ENCODE measurements at places on chromosomes 12 and 14.

DNA sequence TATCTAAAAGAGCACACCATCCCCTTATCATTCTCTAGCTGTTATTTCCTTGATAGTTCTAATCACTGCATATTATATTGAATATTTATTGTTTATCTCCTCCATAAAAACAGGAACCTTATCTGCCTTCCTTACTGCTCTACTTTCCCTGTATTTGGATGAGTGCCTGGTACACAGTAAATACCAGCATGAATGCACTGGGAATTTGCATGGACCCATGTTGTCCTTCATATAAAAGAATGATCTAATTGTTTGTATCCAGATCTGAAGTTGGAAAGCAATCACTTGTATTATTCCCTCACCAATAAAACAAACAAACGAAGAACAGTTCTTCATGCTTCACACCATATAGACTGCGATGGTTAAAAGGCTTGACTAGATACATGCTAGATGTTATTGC lies 15.3 kb upstream of the CNOT2 start:
- DNase-seq = no peak

DNA sequence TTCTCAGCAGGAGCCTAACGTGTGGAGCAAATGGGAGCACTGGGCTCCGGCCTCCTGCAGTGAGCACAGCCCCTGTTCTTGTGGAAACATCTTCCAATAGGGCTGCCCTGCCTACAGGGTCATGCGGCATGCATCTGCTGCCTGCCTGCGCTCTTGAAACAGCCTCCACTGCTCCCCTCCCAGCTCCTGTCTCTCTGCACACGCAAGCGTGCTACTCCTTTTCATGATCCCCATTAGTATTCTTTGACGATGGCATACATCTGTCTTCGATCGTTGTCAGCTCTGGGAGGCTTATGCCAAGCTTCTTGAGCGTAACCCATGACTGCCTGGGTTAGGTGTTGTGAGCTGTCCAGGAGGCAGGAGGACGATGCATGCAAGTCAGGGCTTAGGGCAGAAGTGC lies 23.1 kb downstream of the NTF3 start:
- DNase-seq = no peak

DNA sequence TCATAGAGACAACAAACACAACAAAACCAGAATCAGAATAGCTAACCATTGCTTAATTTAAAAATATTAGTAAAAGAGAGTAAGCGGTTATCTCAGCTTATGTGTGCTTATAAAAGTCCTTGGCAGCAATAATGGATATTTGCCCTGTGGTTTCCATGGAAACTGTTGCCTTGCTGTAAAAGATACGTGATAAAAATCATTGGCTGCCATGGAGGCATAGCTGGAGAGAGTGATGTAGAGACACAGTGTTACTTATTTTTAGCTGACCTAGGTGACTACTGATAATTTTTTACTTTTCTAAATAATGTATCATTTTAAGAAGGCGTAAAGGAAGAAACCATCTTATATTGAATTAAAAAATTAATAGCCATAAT lies 92.9 kb downstream of the ERC1 start:
- no peak for DNase-seq

GRCh38 chr14:95507701-95508103 lies 8.7 kb downstream of the SYNE3 start:
- no peak for DNase-seq

- no peak for DNase-seq
Measured at GRCh38 chr12:30286345-30286926, 409.2 kb downstream of the IPO8 start.

DNA sequence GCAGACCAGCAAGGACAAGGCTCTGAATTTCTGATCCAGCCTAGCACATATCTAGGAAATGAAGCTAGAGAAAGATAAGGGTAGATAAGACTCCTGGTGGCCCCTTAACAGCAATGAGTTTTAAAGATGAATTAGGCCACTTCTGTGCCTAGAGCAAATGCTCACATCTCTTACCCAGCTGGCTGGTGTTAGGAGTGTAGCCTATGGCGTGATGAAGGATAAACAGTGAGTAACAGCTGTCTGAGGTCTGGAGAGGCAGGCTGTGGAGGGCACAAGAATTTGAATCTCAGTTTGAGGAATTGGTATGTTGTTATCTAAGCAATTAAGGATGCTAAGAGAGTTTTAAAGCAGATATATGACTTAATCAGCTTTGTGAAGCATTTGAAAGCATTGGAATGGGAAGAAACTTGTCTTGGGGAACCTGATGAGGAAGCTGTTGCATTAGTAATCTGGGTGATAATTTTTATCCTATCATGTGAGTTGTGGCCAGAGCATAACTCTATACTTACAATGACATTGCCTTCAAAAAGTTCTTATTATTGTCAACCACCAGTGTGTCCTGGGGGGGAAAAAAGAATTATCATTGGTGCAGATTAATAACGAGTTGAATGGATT lies 161.8 kb downstream of the SRGAP1 start:
- no peak for DNase-seq

- peak; percentile 73 for DNase-seq
Measured at GRCh38 chr14:53151523-53152183, 1.5 kb downstream of the DDHD1 start.

DNA sequence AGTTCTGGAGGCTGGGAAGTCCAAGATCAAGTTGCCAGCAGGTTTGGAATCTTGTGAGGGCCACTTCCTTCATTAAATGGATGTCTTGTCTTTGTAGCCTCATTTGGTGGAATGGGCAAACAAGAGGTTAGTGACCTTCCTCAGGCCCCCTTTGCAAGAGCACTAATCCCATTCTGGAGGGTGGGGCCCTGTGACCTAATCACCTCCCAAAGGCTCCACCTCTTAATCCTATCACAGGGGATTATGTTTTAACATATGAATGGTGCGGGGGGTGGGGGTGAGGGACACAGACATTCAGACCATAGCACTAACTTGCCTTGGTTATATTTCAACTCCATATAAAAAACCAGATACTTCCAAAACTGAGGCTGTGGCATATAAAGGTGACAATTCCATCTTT lies 59.9 kb upstream of the PPP4R3A start:
- no peak for DNase-seq

GRCh38 chr14:96002498-96002884 lies 36.7 kb upstream of the C14orf132 start:
- no peak for DNase-seq

DNA sequence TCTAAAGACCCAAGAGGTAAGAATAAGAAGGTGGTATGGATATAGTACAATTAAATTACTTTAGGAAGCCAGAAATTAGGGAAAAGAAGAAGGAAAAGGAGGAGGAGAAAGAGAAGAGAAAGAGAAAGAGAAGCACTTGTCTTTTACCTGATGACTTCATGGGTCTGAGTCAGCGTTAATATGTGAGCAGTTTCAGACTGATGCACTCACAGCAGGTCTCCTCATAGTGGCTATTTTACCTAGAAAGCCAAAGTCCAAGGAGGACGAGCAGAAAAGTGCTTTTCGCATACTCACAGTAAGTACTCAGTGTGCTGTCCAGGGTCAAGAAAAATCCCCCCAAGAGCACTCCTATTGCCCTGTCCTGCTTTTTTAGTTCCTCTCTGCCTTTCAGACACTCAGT lies 222.1 kb downstream of the C12orf42 start:
- DNase-seq = no peak

GRCh38 chr12:6360578-6361490 lies 14.5 kb downstream of the SCNN1A start:
- DNase-seq = no peak

GRCh38 chr12:116520801-116521471 lies 38.2 kb upstream of the MAP1LC3B2 start:
- DNase-seq = no peak

- DNase-seq = peak; percentile 2
Measured at GRCh38 chr12:52423661-52424500, 10.3 kb downstream of the KRT75 start.

- no peak for DNase-seq
Measured at GRCh38 chr14:96979611-96980074, 182.5 kb downstream of the VRK1 start.

GRCh38 chr14:61281186-61281947 lies at the start of gene TMEM30B:
TMEM30B (minus strand) TSS chr14:61281338; CDS start chr14:61281147, 191 bp downstream.
- DNase-seq = no peak

DNA sequence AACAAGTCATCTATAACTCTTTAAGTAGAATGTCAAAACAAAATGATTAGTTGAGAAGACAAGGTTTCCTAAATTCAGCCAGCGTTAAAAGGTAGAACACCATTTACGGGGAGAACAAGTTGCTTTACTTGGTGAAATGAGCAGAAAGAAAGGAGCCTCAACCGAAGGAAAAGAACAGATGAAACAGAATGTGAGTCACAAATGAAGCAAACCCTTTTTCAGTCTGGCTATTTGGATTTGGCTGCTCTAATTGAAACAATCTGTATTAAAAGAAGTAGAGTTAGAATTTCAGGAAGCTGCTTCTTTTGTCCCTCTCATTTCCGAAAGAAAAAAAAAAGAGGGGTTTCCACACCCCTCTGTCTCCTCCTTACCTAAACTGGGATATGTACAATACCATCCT lies 34.6 kb downstream of the CEP128 start:
- no peak for DNase-seq

- no peak for DNase-seq
Measured at GRCh38 chr14:55702511-55702910, 122.5 kb downstream of the KTN1 start.

- DNase-seq = peak; percentile 38
Measured at GRCh38 chr12:120261951-120262851, 3.3 kb downstream of the PXN start.

- no peak for DNase-seq
Measured at GRCh38 chr12:93146263-93146939, 217.3 kb upstream of the EEA1 start.

DNA sequence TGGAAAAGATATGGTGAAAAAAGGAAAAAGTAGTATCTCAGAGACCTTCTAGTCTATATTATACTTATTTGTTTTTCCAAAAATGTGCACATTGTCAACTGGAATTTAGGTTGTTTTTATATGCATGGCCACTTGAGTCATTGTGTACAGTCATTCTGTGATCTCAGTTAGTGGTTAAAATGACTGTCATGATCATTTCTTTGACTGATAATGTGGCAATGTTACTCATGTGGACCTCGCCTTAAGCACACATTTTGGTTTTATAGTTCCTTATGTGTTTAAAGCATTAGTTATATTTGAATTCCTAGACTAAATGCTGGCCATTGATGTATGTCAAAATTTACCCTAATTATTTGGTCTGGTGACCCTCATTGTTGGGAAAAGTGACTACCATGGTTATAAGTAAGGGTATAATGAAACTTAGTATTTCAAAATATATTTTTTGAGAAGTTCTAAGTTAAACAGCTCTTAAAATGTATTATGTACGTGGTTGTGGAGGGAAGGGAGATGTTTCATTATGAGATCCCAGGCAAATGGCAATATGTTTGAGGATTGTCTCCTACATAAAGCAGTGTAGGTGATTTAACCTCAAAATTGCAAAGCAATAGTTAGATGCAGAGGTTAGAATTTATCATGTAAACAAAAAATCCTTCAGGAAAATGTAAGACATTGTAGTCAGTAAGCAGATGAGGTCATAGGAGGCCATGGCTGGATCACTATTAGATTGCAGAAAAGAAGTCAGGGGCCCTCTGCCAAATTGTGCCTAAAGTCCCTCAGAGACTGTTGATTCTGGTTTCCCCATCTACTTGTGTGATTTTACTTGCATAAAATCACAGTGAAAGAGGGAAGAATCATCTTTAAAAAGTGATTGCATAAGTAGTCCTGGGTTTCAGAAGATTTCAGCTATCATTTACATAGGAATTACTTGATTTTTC lies 17.5 kb downstream of the PNMA1 start:
- DNase-seq = no peak

GRCh38 chr12:55738123-55739024 lies 4.5 kb upstream of the GDF11 start:
- DNase-seq = peak; percentile 67

DNA sequence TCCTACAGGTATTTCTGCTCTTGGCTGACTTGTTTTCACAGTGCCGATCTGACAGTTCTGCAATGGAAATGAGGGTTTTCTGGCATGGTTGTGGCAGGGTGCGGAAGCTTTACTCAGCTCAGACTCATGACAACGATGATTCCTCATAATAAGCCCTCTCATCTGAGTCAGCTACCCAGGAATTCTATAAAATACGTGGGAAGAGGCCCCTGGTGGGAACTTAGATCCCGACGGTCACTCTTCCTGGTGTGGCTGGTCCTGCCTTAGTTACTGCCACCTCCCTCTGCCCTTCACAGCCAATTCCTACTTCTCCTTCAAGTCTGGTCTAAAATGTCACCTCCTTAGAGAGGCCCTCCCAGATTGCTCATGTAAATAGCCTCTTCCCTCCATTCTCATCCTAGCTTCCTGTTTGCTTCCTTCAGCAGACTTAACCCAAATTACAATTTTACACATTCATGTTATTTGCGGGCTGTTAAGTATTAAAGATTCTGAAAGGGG lies 104.2 kb upstream of the MAP1LC3B2 start:
- no peak for DNase-seq

- no peak for DNase-seq
Measured at GRCh38 chr12:49008943-49009342, 9.6 kb downstream of the PRKAG1 start.

DNA sequence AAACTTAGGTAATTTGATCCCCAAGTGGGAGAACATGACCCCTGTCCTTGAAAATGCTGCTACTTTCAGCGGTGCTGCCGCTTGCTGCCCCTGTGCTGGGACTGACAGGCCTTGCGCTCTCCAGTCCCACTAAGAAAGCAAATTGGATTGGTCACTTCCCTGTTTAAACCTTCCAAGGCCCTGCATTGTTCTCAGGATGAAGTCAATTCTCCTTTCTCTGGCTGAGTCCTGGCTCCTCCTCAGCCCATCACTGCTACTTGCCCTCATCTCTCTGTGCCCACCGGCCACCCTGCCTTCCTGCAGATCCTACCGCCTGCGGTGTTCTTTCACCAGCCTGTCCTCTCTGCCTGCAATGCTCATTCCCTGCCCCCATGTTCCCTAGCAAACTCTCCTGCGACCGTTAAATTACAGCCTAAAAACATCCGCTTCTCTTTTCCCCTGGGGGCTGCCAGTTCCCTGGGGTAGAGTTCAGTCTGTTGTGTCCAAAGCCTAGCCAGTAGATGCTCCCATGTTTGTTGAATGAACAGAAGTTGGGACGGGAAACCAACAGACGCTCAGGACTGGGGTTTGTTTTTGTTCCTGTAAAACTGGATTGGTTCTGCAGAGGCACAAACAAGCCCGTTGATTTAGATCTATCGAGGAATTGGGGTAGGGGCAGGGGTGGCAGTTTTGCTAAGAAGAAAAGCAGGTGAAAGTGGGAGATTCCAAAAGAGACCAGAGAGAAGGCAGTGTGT lies 127.3 kb upstream of the HIF1A start:
- no peak for DNase-seq

DNA sequence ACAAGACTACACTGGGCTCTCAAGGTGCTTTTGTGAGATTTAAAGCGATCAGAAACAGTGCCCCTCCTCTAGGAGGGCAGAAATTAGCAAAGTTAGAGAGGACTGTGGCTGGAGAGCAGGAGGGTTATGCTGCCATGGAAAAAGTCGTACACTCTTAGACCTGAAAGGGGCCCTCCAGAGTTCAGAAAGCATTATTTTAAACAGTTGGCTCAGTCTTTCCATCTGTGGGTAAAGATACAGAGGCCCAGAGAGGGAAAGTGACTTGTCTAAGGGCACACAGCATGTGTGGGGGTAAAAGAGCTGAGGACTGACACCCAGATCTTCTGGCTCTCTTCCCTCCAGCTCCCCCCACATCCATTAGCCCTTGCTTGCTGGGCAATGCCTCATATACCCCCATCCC lies 47.1 kb downstream of the FOXN4 start:
- DNase-seq = no peak

- DNase-seq = no peak
Measured at GRCh38 chr12:58592475-58593207, 327.7 kb downstream of the LRIG3 start.

Measured in C1 segment of cervical spinal cord (tissue), 14 donors.